ENCODE measurements at places on chromosomes 12 and 14.

DNA sequence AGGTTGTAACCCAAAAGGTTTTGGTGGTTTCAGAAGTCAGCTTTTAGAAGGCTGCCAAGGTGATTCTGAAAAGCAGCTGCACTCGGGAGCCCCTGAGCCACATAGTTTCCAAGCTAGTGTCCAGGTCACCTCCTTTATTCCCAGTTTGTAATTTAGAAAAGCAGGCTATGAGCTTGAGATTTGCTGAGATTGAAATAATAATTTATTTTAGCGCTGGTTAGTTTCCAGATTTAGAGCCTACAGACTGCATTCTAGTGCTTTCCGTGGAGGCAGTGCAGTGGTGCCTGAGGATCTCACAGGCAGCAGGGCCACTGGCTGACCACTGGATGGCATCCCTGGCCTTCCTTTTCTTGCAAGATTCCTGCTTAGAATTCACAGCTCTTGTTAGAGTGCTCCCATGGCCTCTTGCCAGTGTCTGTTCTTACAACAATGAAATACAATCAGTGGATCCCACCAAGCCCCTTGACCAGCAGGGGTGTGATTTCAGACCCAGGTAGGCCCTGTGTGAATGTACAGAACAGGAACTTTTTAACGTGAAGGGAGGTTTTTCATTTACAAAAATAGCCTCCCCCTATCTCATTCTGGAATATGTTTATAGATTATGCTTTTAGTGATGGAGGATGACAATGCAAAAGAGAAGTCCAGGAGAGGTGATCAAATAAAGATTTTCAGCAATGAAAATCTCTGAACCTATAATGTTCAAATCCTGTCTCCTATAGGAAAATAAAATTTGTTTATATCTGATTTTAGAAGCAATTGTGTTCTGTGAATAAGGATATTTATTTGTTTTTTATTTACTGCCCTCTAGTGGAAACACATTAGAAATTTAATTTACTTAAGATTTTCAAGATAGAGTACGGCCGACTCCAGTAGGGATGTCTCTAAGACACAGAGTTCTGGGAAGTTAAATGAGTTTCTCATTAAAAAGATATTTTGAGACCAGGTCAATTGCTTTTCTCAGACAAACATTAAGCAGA, 362.1 kb upstream of the STXBP6 start:
- no peak for DNase-seq

DNA sequence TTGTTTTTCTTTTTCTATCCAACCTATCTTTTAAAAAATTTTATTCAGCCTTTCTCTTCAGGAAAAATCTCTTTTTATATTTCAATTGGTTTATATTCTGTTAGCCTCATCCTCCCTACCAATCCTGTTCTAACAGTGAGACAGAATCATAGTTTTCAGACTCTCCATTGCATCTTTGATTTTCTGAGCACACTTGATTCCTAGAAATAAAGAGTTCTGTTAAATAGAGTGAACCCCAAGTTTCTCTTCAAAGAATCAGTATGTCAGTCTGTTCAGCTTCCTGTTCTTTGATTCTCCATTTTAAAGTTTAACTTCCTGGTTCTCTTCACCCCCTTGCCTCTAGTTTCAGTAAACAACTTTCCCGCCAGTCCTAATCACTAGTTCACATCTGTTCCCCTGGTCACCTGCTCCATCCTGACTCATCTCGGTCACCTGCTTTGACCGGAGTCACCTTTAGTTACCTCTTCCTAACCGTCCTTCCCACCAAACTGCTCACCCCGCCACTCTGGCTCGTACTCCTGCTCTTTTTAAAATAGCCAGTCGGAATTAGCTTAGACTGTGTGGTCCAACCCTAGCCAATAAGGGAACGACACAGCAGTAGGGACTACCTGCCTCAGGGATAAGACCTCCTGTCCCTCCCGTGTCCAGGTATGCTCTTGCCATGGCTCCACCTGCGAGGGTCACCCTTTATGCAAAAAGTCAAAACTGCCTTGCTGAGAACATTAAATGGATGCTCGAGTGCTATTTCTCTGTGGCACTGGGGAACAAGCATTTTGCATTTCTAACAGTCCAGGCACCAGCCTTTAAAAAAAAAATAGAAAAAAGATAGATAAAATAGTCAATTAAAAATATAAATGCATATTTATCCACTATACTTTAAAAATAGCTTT, 48.4 kb downstream of the DDX51 start:
- no peak for DNase-seq

GRCh38 chr14:56731187-56731586, 79.1 kb downstream of the OTX2 start:
- DNase-seq = no peak

DNA sequence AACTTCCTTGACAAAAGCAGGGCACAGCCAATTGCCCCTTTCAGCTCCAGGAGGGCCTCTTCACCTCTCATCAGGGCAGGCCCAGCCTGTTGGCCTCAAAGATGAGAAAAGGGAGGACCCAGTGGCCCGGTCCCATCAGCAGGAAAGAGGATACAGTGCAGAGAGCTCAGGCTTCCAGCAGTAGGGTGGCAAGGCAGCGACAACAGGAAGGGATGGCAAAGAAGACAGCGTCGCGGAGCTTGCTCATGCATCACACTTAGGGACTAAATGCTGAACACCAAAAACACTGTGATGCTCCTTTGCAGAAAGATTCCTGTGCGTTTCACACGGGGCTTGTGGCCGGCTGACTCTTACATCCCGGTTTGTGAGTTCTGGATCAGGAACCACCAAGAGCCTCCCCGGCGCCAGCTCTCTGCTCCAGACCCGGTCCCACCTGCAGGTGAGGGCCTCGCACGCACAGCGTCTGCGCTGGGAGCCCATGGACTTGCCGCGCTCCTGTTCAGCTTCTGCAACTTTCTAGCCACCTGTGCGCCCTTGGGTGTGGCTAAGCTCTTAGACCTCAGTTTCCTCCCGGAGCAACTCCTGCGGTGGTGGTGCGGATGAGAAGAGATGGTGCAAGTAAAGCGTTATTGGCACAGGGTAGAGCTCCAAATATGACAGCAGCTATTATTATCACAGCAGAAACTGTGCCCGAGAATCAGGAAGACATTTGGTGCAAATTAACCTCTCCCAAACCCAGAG, 15.3 kb upstream of the BCL7A start:
- no peak for DNase-seq

- DNase-seq = no peak
These were observed 5.8 kb upstream of the GLT8D2 start for GRCh38 chr12:104055686-104056388.

DNA sequence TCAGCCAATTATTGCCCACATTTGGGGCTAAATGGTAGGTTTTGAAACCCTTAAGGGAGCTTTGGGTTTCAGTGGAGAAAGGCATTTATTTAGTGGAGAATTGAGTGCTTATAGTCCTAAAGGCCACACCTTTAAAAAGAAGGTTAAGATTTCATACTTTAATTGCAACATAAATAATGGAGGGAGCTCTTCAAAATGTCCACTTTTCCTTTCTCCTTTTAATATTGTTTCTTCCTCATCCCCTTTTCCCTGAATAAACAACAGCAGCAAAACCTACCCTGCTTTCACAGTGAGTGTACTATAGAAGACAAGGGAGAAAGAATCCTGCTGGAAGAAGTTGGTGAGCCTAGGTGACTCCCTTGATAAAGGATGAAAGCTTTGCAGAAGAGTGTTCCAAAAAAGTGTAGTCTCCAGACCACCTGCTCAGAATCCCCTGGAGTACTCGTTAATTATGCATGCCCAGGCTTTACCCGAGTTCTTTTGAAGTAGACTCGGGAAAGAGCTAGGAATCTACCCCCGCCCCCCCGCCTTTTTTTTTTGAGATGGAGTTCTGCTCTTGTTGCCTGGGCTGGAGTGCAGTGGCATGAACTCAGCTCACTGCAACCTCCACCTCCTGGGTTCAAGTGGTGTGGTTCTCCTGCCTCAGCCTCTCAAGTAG, 11.5 kb upstream of the EID3 start:
- DNase-seq = no peak
